Amygdala (tissue), 56 donors: ENCODE measurements at places on chromosomes 2 and 18.

DNA sequence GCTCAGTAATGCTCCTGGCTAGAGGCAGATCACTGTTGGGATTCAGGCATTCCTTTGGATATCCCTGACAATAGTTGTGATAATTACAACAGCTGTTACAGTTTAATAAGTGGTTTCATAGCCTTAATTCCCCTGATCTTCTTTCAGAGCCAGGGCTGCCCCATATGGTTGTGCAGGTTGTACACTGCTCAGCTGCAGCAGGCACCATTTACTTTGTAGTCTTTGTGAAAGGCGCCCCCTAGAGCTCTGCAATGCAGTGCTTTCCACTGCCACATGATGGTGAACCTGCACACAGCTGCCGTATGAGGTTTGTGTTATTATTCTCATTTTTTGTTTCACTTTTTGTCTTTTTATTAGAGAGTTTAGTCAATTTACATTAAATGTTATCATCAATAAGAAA lies 239.1 kb downstream of the KCNS3 start:
- no peak for DNase-seq

DNA sequence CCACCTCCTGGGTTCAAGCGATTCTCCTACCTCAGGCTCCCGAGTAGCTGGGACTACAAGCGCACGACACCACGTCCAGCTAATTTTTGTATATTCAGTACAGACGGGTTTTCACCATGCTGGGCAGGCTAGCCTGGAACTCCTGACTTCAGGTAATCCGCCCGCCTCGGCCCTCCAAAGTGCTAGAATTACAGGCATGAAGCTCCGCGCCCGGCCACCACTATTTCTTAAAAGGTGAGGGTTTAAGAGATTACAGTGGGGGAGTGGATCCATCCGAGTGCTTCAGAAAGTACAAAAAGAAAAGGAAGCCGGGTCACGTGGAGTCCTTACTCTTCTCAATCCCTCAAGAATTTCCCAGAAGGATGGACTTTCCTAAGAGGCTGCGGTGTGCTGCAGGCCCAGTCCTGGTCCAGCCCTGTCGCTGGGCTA lies 146.9 kb downstream of the ANKRD44 start:
- DNase-seq = no peak

DNA sequence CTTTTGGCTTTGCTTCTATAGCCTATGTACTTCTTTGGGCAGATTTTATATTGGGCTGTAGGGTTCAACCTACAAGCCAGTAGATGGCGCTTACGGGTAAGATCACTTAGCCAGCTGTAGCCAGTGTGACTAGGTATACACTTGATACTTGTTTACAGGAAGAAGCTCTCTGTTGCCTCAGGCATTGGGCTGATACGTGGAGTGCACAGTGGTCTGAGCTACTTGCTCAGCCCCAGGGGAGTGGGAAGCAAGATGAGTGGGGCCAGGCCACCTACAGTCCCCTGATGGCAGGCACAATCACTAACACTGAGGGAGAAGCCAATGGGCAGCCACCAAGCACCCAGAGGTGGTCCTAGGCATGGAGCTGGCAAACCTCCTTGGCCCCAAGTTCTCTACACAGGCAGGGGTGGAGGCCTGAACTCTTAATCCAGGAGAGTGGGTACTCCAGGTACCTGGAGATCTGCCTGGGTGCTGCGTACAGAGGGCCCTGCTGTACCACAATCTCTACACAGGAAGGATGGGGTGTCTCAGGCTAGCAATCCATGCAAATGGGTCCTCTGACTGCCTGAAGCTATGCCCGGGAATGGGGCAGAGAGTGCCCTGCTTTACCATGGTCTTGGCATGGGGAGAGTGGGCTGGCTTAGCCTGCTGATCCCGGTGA lies 122.2 kb downstream of the NCOA1 start:
- DNase-seq = no peak

DNA sequence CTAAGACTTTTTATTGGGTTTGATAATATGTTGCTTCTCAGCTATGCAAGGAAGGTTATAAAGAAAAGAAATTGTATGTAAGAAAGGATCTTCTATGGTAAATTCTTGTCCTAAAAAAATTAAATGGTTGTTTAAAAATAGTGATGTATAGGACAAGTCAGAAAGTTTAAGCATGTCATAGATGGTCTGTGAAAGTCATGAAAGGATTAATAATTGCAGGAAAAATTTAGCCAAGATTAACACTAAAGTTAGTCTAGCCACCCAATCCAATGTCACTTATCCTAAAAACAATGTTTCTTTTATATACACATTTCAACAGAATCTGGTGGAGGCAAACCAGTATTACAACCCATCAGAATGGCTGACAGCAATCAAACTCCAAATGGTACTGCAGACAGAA lies 1046.7 kb upstream of the SLC39A10 start:
- no peak for DNase-seq
